ENCODE measurements at places on chromosomes 3 and 15. TPM values are rescaled to one million over a fixed set of nuclear protein-coding genes. Genes with fewer than 3 reads are reported as not detected.

The ZNF710 gene
- total RNA-seq: 11.6 TPM

The PCSK6 gene
- 2.1 TPM for total RNA-seq

The TRIM42 gene
- not detected for total RNA-seq

The MED12L gene
- not detected for total RNA-seq

The SAMMSON gene
- total RNA-seq: not detected

The ST8SIA2 gene
- not detected for total RNA-seq

The GOLGA6A gene
- total RNA-seq: not detected

The SCN11A gene
- not detected for total RNA-seq

The GPR27 gene
- total RNA-seq: 0.08 TPM

The LZTFL1 gene
- 7.7 TPM for total RNA-seq

The SOX14 gene
- not detected for total RNA-seq

The NOX5 gene
- total RNA-seq: 1.0 TPM

The SPESP1 gene
- total RNA-seq: 9.2 TPM

The MESP2 gene
- 1.7 TPM for total RNA-seq

The RBSN gene
- total RNA-seq: 14.8 TPM

The ROPN1 gene
- not detected for total RNA-seq

The MUSTN1 gene
- 1.6 TPM for total RNA-seq

Data from hair follicular keratinocyte (primary cell).